ENCODE measurements at places on chromosomes 7 and 10.

DNA sequence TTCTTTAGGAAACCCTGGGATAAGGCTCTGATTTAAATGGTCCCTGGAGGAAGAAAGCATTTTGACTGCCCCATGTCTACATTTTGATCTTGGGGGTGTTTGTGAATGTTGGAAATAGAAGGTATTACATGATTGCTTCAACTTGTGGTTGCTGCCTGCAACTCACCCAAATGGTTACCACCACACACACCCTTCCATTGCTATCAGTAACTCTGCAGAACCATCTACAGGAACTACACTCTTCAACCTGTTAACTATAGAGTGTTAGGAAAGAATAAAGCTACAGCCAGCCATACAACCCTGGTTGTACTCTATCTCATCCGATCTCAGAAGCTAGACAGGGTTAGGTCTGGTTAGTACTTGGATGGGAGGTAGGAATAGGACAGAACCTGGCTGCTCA lies 71.2 kb downstream of the APBB1IP start:
- no peak for DNase-seq

GRCh38 chr7:94394109-94394436 lies 622 bp upstream of the COL1A2 start:
- DNase-seq = no peak

DNA sequence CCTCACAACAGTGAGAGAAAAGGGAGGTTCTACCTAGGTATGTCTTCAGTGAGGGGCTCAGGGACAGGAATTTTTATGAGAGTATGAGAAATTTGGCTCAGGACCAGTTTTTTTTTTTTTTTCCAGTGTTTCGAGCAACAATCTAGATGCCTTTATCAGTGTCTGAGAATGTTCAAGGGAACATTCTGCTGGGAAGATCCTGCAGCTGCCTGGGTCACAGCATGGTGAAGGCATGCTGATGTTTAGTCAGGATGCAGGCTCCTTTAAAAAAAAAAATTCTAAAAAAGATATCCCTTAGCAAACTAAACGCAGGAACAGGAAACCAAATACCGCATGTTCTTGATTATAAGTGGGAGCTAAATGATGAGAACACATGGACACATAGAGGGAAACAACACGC lies 31.0 kb downstream of the SBDS start:
- no peak for DNase-seq

GRCh38 chr10:103699611-103700435 lies 155.6 kb downstream of the SH3PXD2A start:
- no peak for DNase-seq

GRCh38 chr10:44761076-44761475 lies 150.1 kb upstream of the TMEM72 start:
- no peak for DNase-seq

- DNase-seq = no peak
Observed at GRCh38 chr10:77972148-77972547, 45.6 kb upstream of the DLG5 start.

- no peak for DNase-seq
Observed at GRCh38 chr7:30829471-30829870, 58.3 kb downstream of the MINDY4 start.

GRCh38 chr10:86960003-86960862 lies 1.8 kb downstream of the SNCG start:
- no peak for DNase-seq

DNA sequence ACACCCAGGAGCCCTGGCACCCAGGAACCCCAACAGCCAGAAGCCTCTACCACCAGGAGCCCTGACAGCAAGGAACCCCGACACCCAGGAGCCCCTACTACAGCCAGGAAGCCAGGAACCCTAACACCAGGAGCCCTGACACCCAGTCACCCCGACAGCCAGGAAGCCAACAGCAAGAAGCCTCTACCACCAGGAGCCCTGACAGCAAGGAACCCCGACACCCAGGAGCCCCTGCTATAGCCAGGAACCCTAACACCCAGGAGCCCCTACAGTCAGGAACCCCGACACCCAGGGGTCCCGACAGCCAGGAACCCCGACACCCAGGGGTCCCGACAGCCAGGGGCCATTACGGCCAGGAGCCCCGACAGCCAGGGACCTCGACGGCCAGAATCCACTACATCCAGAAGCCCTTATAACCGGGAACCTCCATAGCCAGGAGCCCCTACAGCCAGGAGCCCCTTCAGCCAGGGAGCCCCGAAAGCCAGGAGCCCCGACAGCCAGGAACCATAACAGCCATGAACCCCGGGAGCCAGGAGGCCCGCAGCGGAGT lies 440 bp upstream of the GLRX3 start:
- no peak for DNase-seq

DNA sequence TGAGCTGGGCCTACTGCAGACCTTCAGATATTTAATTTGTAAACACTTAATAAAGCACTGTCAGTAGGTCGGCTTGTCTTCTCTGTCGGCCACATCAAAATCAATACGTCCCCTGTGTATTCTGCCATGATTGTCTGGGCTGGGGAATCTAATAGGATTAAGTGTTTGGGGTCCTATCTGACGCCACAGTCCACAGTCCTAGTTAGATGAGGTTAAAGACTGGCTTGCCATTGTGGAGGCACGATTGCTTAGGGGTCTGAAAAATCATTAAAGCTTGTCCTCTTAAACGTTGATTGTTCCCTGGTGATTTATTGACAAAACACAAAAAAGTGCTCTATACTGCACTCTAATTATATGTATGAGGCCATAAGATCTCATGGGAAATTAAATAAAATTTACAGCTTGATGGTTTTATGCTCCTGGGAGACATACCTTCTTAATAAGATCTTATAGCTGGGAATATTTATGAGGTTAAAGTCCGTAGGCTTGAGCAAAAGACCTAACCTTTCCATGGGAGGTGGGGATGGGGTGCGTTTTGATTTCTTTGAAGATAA lies 650.3 kb upstream of the GALNT17 start:
- DNase-seq = no peak

DNA sequence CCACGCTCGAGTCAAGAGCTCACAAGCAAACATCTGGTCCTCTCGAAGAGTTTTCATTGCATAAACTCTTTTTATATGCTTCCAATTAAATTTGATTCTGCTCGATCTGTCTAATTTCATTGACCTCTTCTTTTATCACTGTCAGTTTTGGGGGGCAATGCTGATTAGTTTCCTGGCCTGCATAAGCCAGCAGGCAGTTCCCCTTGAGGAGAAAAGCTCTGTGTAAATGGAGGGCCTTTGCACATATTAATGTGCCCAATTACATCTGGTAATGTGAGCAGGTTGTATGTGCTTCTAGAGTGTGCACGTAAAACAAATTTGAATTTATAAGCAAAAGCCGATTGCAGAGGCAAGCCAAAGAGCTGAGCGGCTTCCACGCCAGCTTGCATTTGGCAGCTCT lies 210.3 kb downstream of the ABCA13 start:
- no peak for DNase-seq

- no peak for DNase-seq
Observed at GRCh38 chr10:95289003-95289920, 1.5 kb downstream of the PDLIM1 start.

DNA sequence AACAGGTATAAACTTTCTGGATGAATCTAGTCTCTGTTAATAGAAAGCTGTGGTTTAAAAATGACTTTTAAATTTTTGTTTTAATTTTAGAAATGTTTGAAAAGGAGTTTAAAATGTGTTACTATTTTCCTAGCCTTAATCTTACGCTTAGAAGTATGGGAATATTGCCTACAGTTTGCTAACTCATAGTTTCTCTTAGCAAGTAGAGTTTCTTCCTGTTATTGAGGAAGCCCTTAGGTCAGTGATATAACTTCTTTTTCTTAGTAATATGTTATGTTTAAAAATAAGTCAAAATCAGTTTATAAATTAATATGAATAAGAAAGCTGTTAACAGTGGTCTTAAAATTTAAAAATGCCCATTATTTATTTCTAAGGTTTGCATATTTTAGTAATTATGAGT lies 3.1 kb downstream of the STARD3NL start:
- DNase-seq = no peak

DNA sequence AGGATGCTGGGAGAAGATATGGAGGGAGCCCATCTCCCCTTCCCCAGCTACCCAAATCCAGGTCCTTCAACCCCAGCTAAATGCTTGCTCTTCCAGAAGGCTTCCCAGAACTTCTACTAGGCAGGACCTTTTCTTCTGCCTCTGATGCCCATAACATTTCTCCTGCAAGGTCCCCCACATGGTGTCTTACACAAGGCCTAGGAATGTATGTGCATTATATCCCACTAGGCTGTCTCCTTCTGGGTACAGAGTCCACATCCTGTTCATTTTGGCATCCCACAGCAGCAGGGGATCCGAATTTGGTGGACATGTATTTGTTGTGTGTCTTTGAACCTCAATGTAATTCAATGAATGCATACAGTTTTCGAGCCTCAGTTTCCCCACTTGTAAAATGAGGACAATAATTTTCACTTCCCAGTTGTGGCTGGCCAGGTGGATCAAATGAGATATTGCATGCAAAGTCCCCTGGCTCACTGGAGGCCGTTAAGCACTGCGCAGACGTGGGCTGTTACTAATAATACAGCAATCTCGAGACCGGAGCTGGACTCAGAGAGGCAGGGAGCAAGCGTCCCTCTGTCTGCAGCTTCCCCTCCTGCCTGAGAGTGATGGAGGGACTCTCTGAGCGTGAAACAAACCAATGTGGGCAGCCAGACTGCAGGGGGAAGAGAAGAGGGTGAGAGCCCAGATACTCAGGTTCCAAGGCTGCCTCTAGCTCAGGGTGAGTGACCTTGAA lies 18.6 kb upstream of the YWHAG start:
- no peak for DNase-seq

- DNase-seq = no peak
Observed at GRCh38 chr7:114656466-114656865, 241.9 kb downstream of the FOXP2 start.

GRCh38 chr7:12475362-12476063 lies 71.8 kb upstream of the VWDE start:
- DNase-seq = no peak

DNA sequence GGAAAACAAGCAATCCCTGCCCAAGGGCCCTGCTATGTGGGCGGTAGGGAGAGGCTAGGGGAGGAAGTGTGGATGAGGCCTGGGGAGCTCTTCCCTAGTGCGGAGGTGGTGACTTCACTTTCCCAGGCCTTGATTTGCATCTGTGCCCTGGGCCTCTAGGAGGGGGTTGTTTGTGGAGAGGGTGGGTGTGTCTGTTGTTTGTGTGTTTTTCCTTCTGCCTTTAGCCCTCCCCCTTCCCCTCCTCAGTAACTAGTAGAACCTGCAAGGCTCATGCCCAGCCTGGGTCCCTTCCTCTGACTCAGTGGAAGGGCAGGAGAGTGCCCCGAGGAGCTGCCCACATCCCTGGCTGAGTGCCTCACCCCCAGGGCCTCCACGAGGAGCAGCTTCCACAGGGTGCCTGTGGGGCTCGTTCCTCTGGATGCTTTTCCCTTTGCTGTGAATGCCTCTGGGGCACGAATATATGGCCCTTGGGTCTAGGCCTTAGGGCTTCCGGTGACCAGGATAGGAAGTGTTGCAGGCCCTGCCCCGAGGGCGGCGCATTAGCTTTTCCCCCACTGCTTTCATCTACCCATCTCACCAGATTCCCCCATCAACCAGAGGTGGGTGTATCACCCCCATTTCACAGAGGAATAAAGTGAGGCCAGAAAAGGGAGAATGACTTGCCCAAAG lies 89.4 kb upstream of the DUSP5 start:
- DNase-seq = no peak

DNA sequence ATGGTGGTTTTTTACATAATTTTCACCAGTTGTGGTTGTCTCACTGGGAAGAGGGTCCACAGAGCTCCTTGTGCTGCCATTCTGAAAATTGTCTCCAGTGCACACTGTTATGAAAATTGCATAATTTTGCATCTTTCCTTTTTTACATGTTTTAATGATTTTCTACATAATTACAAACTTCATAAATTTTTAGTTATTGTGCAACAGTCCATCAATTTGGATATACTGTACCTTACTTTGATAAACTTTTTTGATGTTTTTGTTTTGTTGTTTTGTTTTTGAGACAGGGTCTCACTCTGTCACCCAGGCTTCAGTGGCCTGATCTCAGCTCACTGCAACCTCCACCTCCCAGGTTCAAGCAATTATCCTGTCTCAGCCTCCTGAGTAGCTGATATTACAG lies 70.6 kb upstream of the AUTS2 start:
- no peak for DNase-seq

GRCh38 chr10:127193125-127193524 lies 3.3 kb downstream of the INSYN2A start:
- DNase-seq = no peak

All from SK-N-MC (cell line).